Kidney epithelial cell (primary cell): ENCODE measurements at places on chromosomes 7 and 10. TPM values are rescaled to one million over a fixed set of nuclear protein-coding genes. Genes with fewer than 3 reads are reported as not detected.

Gene TMEM196
- total RNA-seq, result not detected in 2 replicates

Gene TRIL
- 0.75 and 1.3 TPM in 2 replicates for total RNA-seq

Gene CPA5
- total RNA-seq, result not detected in 2 replicates

Gene LBX1
- total RNA-seq, result not detected in 2 replicates

Gene FLNC
- 243 and 267 TPM in 2 replicates for total RNA-seq

Gene CLEC2L
- total RNA-seq, result not detected in 2 replicates

Gene NPSR1
- total RNA-seq, result not detected in 2 replicates

Gene CPA2
- total RNA-seq, result not detected in 2 replicates

Gene SNCG
- 0.21 TPM in 1 of 2 replicates, not detected in the other for total RNA-seq

Gene HSPA12A
- 11.4 and 13.7 TPM in 2 replicates for total RNA-seq

Gene CALHM1
- total RNA-seq, result not detected in 2 replicates

Gene CYP2C8
- 0.21 TPM in 1 of 2 replicates, not detected in the other for total RNA-seq

Gene ANKRD1
- 146 and 171 TPM in 2 replicates for total RNA-seq

Gene OR2A42
- total RNA-seq, result 0.07 and 0.08 TPM in 2 replicates

Gene NAT16
- total RNA-seq, result not detected in 2 replicates

- DNase-seq, result no peak
Observed at GRCh38 chr7:115721293-115722217, 309.0 kb downstream of the TFEC start.

GRCh38 chr7:117762055-117762454, 111.2 kb downstream of the CTTNBP2 start:
- no peak for DNase-seq

GRCh38 chr7:136891850-136892249, 23.4 kb downstream of the CHRM2 start:
- DNase-seq, result no peak

- no peak for DNase-seq
Observed at GRCh38 chr10:70892631-70893030, 4.3 kb upstream of the PCBD1 start.

DNA sequence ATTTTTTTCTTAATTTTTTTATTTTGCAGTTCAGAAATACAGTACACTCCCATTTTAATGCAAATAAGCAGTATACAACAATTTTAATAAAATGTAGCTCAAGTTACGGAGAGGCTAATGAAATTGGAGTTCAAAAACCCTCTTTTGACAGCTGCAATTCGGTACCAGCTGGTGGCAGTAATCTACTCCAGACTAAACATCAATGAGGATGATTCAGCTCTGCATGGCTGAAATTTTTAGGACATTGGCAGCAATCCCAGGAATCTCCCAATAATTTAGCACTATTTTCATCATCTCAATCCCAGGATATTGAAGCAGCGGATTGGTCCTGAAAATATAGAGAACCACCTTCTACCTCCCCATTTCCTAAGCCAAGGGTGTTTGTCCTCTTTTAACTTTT, 278.8 kb downstream of the CACNA2D1 start:
- no peak for DNase-seq

DNA sequence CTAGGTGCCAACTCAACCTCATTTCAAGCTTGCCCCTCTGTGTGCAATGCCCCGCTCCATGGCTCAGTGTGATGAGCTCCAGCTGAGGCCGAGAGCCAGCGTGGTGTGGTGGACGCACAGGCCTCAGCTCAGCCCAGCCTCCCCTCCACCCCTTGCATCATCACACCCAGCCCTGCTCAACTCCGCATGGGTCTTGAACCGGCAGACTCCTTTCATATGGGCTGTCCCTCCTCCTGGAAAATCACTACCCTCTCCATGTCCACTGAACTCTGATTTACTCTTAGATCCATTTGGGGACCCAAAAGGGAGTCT, 16.6 kb upstream of the SLC18A3 start:
- no peak for DNase-seq

DNA sequence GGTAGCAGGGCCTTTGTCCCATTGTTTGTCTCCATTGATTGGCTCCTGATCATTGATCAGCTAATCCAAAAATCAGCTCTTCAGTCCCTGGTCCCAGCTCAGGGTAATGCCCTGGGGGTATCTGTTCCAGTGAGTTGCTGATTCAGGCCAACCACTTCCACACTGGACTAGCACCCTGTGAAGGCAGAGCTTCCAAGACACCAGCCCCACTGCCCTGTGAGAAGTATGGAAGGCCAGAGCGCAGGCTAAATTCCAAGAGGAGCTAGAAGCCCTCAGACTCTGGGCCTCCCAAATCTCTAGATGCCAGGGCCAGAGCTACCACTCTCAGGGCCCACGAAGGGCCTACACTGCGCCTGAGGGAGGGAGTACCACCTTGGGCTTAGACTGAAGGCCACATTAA, 10.4 kb downstream of the TMEM72 start:
- DNase-seq, result no peak

DNA sequence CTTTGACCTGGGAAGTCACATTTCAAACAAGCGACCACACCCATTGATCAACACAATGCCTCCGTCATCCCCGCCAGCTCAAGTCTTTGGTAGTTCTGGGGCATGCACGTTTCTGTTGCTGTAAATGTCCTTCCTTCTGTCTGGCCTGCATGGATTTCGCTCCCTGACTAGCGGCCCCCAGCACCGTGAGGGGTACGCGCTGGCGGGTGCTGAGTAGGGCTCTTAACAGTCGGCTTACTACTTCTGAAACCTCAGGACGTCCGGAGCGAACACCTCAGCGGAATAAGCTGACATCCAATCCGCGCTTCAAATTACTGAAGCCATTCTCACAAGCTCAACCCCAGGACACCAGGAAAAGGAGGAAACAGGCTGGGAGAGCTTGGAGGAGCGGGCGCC, 505 bp downstream of the NUDCD3 start:
- DNase-seq, result no peak

- DNase-seq, result no peak
Observed at GRCh38 chr7:25305831-25306230, 77.5 kb upstream of the NPVF start.

DNA sequence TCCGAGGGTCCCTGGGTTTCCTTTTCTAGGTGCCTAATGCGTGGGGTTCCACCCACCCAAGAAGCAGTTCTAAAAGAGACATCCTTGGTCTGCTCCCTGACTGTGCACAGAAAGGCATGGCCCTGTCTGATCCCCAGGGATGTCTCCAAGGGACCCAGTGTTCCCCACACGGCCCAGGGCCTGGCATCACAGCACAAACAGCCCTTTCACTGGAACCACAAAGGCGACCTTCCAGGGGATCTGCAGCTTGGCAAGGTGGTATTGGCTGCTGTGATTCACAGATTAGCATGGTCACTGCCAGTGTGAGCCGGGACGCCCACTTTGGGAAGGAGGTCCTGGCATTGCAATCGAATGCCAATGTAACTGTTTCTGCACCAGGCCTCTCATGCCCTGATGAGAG, 6.4 kb downstream of the KCNMA1 start:
- DNase-seq, result no peak

GRCh38 chr10:24344279-24344678, 135.3 kb downstream of the KIAA1217 start:
- peak; percentile 91 for DNase-seq

DNA sequence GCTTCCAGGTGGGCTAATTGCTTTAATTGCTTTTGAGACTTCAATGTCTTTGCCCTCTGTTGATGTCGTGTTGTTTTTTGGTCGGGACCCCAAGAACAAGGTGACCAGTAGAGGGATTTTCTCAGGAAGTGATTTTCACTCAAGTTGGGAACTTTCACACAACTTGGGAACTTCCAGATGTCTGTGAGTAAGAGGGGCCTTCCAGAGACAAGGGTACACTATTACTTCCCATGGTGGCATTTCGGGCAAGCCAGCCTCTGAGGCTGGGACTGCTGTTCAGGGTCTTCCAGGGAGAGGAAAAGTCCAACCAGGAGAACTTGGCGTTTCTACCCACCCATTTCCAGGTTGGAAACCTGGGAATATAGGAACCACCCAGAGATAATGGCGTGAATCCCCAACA, 170.0 kb upstream of the CDCA7L start:
- DNase-seq, result no peak

GRCh38 chr10:65294329-65294728, 1631.5 kb upstream of the LRRTM3 start:
- DNase-seq, result no peak

- no peak for DNase-seq
Observed at GRCh38 chr7:22586101-22586785, 86.3 kb upstream of the STEAP1B start.

- DNase-seq, result no peak
Observed at GRCh38 chr7:22281481-22281880, 75.5 kb downstream of the RAPGEF5 start.

- no peak for DNase-seq
Observed at GRCh38 chr10:100100651-100101184, 19.0 kb upstream of the CPN1 start.

GRCh38 chr10:130773941-130774340, 537.6 kb downstream of the TCERG1L start:
- no peak for DNase-seq

GRCh38 chr10:124717911-124718741, 26.1 kb downstream of the FAM53B start:
- DNase-seq, result no peak

DNA sequence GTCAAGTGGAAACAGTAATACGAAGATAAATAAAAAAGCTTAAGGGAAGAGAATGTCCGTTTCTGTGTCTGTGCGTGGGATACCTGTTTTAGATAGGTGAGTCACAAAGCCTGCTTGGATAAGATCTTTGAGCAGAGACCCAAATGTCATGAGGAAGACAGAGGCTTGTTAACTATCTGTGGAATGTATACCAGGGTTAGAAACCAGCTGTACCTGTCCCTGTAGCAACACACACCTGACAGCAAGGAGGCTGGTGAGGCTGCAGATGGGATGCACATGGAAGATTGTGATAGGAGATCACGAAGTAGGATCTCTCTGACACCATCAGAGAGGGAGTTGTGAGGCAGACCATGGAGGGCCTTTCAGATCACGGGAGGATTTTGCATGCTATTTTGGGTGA, 105.3 kb downstream of the ARHGAP21 start:
- peak; percentile 10 for DNase-seq

GRCh38 chr7:132569884-132570614, 6.2 kb downstream of the PLXNA4 start:
- DNase-seq, result no peak

- no peak for DNase-seq
Observed at GRCh38 chr10:130770018-130770630, 541.4 kb downstream of the TCERG1L start.

DNA sequence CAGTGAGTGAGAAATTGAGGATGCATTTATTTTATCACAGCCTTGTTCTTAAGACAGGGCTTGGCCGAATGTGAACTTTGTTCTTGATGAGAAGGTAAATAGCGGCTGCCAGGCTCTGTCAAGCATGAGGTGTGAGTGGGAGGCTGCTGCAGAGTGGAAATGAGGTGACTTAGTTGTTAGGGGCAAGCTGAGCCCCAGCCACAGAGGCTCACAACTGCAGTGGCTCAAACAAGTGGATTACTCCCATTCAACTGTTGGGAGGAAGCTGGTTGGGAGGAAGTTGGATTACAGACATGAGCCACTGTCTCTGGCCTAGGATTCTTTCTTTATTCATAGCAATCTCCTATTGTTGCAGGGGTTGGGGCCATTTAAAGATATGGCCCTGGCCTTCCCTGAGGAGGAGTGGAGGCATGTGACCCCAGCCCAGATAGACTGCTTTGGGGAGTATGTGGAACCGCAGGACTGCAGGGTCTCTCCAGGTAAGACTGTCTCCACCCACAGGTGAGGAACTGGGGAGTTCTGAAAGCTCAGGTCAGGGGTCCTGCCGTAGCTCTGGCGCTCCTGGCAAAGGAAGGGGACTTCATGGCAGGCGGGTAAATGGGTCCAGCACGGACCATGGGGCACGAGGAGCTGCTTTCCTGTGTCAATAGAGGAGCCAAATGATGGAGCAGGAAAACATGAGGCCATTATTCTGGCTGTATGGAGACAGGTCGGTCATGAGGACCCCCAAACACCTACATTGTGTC, 7.1 kb downstream of the ZSCAN25 start:
- no peak for DNase-seq

DNA sequence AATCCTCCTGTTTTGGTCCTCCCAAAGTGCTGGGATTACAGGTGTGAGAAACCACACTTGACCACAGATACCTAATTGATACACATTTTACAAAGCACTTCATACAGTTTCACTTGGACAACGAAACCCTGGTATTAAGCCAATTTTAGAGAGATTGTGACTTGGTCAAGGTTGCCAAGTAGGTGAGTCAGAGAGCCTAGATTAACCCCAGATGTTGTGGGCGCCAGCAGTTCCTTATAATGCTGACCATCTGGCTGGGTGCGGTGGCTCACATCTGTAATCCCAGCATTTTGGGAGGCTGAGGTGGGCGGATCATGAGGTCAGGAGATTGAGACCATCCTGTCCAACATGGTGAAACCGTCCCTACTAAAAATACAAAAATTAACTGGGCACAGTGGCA, 4.9 kb upstream of the PHKG1 start:
- DNase-seq, result no peak

- DNase-seq, result no peak
Observed at GRCh38 chr10:132463333-132464255, 66.6 kb downstream of the PWWP2B start.

DNA sequence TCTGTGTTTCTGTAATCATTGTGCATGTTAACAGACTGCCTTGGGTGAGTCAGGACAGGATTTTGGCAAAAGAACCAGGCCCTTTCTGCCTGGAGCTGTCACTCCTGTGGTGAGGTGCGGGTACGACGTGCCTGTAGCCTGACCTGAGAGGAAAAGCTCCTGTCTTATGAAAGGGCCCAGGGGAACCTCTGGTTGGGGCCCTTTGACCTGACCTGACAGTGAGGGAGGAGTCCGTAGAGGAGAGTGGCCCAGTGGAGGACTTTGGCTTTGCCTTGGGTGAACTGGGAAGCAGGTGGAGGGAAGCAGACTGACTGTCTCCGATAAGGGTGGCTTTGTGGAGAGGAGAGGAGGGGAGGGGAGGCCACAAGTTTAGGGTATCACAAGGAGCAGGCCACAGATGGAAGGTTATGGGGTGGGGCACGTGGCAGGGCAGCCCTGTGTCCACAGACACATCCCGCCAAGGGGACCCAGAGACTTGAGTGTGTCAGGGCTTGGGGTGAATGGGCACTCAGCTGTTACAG, 6.9 kb downstream of the PFKP start:
- DNase-seq, result no peak

- no peak for DNase-seq
Observed at GRCh38 chr10:121597504-121598262, 561 bp downstream of the FGFR2 start.

DNA sequence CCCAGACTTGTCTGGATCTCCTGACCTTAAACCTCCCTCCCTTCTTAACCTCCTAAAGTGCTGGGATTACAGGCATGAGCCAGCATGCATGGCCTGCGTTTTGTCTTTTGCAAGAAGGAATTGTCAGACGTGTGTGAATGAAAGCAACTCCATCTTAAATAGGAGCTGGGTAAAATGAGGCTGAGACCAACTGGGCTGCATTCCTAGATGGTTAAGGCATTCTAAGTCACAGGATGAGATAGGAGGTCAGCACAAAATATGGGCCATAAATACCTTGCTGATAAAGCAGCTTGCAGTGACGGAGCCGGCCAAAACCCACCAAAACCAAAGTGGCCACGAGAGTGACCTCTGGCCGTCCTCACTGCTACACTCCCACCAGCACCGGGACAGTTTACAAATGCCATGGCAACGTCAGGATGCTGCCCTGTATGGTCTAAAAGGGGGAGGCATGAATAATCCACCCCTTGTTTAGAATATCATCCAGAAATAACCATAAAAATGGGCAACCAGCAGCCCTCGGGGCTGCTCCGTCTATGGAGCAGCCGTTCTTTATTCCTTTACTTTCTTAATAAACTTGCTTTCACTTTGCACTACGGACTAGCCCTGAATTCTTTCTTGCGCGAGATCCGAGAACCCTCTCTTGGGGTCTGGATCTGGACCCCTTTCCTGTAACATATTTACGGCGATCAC, 41.2 kb upstream of the SDK1 start:
- DNase-seq, result no peak

- DNase-seq, result no peak
Observed at GRCh38 chr7:25597946-25598345, 369.7 kb upstream of the NPVF start.

GRCh38 chr7:142308326-142308725, 50.5 kb upstream of the PRSS58 start:
- DNase-seq, result no peak
